Hindlimb muscle (tissue), 1 donor: ENCODE measurements at places on chromosomes 16 and 17.

GRCh38 chr16:25141648-25142047 lies 30.1 kb downstream of the LCMT1 start:
- DNase-seq: no peak

DNA sequence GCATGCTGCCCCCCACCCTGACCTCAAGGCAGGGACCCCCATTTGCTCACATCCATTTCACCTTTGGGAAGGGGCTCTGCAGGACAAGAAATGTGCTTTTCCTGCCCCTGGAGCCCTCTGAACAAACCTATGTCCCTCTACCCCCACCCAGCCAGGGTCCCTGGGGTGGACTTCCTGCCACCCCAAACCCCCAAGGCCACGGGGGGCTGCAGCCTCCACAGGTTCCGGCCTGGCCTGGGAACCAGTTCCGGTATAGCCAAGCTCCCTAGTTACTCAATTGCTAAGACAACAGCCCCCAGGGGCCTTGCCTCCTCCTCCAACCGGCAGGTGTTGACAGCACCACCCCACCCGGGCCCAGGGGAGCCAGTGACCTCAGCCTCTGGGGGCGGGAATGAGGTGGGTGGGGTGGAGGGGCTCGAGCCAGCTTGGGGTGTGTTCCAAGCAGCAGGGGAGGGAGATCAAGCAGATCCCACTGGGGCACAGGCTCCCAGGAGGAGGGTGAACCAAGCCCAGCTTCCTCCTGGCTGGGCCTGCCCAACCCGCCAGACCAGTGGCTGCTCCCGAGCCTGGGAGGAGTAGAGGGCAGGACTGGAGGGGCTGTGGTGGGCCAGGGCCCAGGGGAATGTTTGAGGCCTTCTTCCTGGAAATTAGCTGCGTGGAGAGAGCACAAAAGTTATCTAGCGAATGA lies 6.6 kb downstream of the PNMT start:
- no peak for DNase-seq

- no peak for DNase-seq
These were observed 52.2 kb downstream of the TRARG1 start for GRCh38 chr17:1331708-1332107.

- DNase-seq: peak; percentile 47
These were observed 16.3 kb downstream of the MYL4 start for GRCh38 chr17:47225436-47225858.

- no peak for DNase-seq
These were observed 221.4 kb downstream of the MSI2 start for GRCh38 chr17:57477522-57478362.

GRCh38 chr16:2485811-2486507 lies 11.0 kb downstream of the TBC1D24 start:
- DNase-seq: no peak

- DNase-seq: no peak
These were observed 11.7 kb upstream of the PRPSAP1 start for GRCh38 chr17:76365256-76365903.

GRCh38 chr16:75760018-75760519 lies 33.8 kb upstream of the CPHXL start:
- no peak for DNase-seq

GRCh38 chr17:74552037-74552436 lies 6.1 kb upstream of the CD300C start:
- DNase-seq: no peak

DNA sequence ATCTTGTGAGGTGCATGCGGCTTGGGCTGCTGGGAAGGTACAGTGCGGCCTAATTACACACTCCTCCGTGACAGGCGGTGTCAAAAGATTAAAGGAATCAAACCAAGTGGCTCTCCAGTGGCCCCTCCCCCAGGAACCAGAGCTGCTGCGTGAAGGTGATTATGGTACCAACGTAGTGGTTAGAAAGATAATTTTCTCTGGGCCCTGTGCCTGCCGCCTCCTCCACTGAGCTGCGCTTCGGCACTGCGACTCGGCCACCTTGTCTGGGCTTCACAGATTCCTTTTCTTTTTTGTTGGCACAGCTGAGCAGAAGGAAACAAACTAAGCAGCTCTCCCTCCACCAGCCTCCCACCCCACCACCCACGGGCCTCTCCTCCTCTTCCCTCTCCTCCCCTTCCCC lies 113.2 kb upstream of the SDK2 start:
- DNase-seq: no peak

DNA sequence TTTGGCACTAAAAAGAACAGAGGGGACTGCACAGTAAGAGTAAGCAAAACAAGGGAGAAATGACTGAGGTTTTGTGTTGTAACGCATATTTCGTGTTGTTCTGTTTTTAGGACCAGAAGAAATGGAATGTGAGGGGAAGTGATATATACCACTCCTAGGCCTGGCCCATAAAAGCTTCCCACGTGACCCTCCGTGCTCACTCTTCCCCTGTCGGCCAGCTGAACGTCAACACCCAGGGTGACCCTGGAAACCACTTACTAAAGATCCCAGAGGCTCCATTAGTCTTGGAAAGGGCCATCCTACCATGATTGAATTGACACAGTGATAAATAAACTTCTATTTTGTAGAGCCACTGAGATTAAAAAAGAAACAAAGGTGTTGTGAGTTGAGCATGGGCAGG lies 79.8 kb downstream of the HELZ start:
- DNase-seq: peak; percentile 8

DNA sequence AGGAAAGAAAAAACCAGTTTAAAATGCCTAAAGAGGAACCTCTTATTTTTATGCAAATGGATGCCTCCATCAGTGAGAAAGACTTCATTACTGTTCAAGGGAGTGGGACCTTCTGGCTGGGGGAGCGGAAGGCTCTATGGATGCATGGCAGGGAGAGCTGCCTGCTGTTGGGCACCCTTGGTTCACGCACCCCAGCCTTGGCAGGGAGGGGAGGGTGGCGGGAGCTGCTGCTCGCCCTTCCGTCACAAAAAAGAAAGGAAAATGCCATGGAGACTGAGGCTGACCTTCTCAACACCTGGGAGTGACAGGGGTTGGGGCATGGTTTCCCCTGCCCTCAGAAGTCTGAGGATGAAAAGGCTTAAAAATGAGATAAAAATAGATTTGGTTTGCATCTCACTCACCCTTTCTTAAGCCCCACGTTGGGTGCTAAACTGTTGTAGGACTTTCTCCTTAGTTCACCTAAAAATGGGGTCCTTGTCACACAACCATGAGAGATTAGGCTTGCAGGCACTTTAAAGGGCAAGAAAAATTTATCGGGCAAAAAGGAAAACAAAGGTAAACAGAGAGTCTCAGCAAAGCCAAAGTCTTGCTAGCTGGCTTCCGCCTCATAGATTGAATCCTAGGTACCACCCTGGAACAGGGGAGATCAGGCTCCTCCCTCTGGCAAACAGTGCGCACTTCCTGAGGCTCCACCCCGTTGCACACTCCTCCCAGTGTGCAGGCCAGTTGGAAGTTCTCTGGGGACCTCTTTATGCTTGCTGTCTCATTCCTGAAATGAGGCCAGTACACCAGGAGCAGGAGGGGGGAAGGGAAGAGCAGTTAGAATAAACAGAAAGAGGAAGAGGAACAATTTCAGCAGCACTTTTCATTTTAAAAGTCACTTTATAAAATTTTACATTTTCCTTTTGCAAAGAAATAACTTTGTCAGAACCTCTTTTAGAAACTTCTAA lies 31.6 kb downstream of the PHKB start:
- peak; percentile 23 for DNase-seq

GRCh38 chr17:18084256-18084655 lies 3.5 kb upstream of the DRG2 start:
- no peak for DNase-seq

DNA sequence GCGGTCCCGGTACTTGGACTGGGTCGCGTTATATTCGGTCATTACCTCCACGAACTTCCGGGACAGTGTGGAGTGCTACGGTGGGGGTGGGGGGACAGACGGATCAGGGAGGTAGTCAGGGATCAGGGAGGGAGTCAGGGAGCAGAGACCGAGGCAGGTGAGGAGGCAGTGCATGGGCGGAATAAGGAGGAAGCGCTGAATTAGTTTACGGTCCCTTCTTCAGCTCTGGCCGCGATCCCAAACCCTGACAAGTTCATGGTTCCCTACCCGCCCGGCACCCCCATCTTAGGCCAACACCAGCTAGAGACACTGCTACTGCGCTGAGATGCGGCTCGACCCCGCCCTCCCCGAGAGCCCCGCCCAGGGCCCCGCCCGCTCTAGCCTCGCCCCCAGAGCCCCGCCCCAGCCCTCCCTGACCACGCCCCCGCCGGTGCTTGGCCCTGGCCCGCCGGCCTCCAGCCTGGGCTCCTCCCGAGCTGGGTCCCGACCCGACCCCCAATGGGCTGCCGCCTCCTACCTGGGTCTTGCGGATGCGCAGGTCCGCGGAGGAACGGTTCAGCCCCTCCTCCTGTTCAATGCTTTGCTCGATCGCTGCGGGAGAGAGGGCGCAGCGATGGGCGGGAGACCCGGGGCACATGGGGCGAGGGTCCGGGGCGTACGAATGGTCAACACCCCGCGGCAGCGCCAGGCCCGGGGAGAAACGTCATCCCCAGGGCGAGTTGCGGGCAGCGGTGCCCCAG lies 12.1 kb downstream of the HSD3B7 start:
- DNase-seq: no peak

DNA sequence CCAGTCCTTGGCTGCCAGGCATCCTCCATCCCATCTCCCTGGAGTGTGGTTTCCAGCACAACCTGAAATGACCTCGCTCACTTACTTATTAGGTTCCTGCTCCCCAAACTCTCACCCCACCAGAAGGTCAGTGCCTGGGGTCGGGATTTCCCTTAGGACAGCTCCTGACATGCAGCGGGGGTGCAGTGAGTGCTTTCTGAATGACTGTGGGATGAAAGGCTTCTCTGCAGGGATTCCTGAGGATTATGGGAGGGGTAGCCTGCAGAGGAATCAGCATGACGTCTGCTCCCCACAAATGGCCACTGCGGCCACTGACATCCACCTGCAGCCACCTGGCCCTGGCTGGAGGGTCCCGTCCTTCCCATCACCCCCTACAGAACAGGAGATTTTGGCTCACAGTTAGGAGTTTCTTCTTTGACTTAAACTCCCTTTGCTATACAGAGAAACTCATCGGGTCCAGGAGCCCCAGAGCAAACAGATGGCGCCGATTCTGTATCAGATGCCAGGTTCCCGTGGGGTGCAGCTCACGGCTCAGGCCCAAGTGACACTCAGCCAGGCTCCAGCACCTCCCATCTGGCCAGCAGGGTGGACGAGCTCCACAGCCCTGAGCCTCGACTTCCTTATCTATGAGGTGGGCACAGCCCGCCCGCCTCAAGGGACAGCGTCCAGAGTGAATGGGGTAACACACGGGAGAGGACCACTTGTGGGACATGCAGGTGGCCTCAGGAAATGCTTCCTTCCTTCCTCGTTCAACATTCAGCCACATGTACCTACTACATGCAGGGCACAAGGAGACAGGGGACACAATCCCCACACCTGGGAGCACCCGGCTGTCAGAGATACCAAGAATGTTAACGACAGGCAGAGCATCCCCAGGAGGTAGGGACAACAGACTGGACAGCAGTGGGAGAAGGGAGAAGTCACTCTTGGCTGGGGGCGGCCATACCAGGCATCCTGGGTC lies 69.8 kb downstream of the RMI2 start:
- DNase-seq: no peak

DNA sequence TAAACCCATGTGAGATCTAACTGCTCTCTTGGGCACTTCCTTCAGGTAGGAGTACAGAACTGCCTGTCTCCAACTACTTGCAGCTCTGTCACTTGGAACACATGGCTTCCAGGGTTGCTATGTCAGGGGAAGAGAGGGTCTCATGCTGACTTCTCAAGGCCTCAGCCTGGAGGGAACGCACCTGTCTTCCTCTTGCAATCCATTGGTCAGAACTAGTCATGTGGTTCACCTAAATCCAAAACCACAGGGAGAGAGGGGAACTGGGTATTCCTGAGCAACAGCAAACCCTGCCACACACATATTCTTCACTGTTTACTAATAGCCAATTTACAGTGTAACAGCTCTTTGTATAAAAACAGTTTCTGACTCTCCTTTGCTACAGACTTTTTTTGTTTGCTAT lies 206.1 kb downstream of the KCNJ2 start:
- no peak for DNase-seq

DNA sequence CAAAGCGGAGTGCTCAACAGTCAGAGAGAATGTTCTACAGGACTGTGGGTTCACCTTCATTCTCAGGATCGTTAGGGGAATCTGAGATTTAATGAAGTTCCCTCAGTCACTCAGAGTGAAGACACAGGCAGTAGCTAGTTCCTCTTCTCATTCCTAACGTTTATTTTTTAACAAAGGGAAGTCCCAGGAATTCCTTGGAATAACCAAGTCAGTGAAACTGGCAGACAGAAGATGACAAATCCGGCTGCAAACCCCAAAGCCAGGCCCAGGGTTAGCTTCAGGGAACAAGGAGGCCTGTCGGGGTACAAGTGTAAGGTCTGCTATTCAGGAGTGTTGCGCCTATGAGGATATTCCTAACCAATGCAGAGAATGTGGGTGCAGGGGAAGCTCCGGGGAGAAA lies 42.0 kb downstream of the COTL1 start:
- no peak for DNase-seq
